ENCODE measurements at places on chromosomes 5 and 9.
A peak's percentile ranks its signal among the peaks of the same experiment; 100 is the strongest.

- no peak for DNase-seq
Measured at GRCh38 chr9:137243626-137244485, 2.8 kb downstream of the TUBB4B start.

GRCh38 chr5:36689225-36689624 is 82.8 kb downstream of the SLC1A3 start:
- DNase-seq = no peak

DNA sequence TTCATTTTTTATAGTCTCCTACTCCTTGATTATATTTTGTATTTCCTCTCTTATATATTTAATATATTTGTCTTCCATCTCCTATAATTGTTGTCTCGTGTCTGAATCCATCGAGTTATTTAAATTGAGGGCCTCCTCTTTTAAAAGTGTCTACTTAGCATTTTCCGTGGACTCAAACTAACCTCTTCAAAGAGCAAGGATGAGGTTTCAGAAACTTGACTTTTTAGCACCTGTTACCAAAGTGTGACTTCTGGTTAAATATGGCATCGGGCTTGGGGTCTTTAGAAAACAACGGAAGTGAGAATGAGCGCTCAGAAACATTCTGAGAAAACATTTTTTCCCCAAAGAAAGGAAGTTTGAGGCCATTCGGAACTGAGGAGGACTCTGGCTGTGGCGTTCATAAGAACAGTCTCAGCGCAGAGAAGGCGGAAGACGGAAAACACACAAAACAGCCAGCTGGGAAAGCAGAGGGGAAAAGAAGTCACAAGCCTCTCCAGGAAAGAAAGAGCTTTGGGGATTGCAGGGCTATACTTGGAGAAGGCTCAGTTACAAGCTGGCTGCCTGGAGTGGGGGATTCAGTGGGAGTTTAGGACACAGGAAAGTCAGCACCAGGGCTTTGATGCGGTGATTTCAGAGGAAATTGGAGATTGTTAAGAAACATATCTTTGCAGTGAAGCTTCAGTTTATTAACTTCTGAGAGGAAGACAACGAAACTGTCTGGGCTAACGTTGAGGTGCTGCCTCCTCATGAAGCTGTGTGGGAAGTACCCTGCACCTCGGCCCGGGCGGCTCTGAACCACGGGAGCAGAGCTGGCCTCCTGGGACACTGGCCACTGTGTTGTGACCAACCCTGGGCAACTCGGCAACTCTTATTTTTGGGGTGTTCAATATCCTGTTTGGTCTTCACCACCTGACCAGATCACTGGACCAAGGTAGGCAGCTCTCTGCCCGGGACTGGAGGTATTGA is 25.1 kb upstream of the IRX2 start:
- DNase-seq = no peak

GRCh38 chr5:53425687-53426511 is 54.5 kb upstream of the FST start:
- DNase-seq = peak; percentile 85

DNA sequence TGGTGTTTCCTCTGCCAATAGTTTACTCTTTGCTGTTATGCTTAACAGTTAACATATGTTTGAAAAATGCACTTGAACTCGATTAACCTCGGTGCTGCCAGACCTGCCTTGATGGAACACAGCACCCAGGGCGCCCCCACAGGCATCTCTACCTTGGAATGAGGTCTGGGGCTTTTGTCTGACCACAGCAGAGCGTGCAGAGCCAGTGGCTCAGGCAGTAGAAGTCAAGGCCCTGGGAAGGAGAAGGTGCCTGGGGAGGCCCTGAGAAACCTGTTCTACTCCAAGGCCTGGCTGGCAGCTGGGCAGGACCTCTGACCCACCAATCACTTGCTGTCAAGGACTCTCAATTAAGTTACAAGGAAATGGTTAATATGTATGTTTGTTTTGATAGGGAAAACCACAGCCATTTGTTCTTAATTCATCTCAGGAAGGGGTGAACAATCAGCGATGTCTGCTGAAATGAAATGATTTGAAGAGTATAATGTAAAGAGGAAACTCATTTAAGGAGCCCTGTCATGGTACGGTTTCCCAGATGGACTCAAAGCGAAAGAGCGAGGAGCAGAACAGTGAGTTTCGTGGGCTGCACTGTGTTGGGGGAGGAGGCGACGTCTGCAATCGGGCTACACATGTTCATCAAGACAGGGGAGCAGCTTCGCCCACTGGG is 21.9 kb downstream of the MACROH2A1 start:
- DNase-seq = no peak

GRCh38 chr5:118353970-118354369 is 634.4 kb downstream of the DTWD2 start:
- DNase-seq = no peak

- DNase-seq = no peak
Measured at GRCh38 chr5:113950186-113950585, 411.7 kb upstream of the KCNN2 start.

- DNase-seq = no peak
Measured at GRCh38 chr5:131630208-131630962, 4.6 kb downstream of the RAPGEF6 start.

- no peak for DNase-seq
Measured at GRCh38 chr9:93167838-93168237, 16.1 kb upstream of the WNK2 start.

DNA sequence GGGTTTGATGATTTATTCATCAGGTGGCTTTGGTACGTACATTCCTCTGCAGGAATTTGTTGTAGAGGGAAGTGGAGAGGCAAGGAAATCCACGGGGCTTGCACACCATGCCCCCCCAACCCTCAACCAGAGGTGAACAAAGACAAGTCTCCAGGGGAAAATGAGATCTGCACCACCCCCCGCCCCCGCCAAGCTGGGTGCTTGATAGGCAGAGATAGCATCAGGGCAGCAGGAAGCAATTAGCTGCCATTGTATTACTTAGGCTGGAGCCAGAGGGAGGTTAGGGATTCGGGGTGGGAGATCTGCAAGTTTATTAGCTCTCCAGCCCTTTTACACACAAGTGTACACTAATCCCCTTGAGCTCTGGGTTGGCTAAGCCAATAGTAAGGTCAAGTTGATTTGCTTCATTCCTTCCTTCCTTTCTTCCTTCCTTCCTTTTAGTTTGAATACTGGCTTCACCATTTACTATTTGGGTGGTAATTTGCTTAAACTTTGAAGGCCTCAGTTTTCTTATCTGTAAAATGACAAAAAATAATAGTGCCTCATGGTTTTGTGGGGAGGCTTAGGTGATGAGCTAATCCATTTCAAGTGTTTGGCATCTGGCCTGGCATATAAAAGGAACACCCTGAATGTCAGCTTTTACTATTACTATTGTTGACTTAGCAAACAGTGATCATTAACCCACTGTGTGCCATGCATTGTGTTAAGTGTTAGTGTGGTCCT is 34.1 kb downstream of the SPRY4 start:
- DNase-seq = no peak

- no peak for DNase-seq
Measured at GRCh38 chr9:68969538-68969937, 44.4 kb downstream of the PRKACG start.

- DNase-seq = no peak
Measured at GRCh38 chr9:23413541-23413940, 412.5 kb downstream of the ELAVL2 start.

GRCh38 chr9:84349671-84350070 is 9.1 kb upstream of the SLC28A3 start:
- DNase-seq = no peak

DNA sequence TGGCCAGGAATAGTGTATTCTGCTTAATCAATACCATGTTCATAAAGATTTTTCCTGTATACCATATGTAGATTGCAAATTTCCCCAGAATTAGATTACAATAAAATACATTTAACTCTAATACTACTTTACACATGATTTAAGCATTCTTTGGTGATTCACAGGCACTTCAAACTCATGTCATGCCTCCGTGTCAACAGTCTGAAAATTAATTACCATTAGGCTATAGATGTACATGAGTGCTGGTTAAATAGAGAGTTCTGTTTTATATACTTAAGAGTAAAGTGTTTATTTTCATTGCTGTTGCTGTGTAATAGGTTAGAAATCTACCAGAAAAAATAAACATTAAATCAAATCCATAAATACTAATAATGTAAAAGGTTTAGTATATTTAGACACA is 159.8 kb downstream of the ZSWIM6 start:
- no peak for DNase-seq

DNA sequence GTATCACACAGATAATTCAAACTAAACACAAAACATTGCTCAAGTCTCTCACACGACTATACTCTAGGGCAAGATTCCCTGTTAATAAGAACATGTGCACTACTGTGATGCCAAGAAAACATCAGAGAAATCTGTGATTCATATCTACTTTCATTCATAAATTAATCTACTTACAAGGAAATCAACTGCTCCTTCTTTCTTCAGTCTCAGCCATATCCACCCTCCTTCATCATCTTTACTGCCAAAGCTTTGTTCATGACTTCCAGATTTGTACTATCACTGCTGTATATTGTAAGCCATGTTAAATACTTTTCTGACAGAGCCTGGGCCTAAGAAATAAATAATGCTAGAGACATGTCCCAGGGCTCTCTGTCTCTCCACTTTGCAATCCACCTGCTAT is 35.1 kb downstream of the CTNNAL1 start:
- no peak for DNase-seq

- DNase-seq = no peak
Measured at GRCh38 chr9:114908805-114909448, 21.5 kb downstream of the TNFSF8 start.

- DNase-seq = no peak
Measured at GRCh38 chr5:151598984-151599383, 7.9 kb upstream of the FAT2 start.

DNA sequence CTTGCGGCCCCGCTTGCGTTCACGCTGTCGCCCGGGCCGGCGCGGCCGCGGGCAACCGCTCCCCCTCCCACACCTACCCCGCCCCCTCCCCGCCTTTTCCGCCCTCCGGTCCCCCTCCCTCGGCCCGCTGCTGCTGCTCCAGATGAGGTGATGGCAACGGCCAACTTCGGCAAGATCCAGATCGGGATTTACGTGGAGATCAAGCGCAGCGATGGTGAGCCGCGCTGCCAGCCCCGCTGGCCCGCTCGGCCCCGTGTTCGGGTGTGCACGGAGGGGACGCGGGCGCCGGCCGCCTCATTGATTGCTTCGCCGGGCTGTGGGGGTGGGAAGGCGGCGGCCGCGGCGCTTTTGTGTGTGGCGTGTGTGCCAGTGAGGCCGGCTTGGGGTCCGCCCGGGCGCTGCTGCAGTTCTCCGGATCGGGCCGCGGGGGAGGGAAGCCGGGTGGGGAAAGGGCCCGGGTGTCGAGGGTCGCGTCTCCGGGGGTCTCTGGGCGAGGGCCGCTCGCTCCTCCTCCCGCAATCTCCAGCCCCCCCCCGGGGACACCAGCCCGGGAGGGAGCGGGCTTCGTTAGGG is 403 bp downstream of the KIF2A start:
- no peak for DNase-seq

- no peak for DNase-seq
Measured at GRCh38 chr5:27015758-27016157, 22.6 kb downstream of the CDH9 start.

DNA sequence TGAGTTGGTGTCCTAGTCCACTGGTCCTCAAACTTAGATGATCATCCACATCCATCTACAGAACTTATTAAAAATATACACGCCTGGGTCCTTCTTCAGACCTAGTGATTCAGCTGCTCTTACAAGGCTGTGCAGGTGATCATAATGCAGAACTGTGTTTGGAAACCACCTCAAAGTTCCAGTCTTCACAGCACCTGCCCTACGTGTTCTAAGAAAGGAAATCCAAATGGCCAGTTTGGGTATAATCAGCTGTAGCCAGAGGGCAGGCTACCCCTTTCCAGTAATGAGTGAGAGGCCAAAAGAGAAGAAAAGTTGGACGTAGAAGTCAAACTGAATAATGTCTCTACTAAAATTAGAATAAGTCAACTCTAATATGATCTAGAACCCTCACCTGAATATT is 15.4 kb downstream of the REEP5 start:
- no peak for DNase-seq

GRCh38 chr9:89177012-89177943 is 1.3 kb downstream of the SHC3 start:
- no peak for DNase-seq

GRCh38 chr9:129334105-129334935 is 156.3 kb upstream of the IER5L start:
- peak; percentile 82 for DNase-seq

DNA sequence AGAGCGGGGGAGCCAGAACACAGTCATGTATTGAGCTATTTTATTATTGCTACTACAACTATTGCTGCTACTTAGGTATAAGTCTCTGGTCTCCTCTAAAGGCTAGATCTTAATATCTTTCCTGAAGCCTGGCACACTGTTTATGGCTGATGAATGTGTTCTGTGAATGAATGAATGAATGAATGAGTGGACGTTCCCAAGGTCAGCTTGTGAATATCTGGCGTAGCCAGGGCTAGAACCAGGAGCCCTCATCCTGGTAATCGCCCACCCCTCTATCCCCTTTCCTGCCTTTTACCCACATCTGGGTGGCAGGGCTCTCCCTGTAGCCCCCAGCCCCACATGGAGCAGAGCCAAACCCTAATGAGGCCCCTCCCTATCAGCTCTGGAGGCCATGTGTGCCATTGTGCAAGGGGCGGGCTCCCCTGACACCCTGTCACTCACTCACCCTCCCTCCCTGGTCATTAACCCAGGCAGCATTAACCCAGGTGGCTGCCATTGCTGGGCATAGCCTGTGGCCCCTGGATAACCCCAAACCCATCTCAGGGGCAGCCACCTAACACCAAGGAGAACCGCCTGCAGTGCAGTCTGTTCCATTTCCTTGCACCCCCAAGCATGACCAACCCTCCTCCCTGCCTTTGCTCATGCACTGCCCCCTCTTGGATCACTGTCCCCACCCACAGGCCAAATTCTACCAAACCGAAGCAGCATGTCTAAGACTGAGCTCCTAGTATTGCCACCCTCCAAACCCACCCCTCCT is 2.0 kb upstream of the AKNA start:
- DNase-seq = no peak

DNA sequence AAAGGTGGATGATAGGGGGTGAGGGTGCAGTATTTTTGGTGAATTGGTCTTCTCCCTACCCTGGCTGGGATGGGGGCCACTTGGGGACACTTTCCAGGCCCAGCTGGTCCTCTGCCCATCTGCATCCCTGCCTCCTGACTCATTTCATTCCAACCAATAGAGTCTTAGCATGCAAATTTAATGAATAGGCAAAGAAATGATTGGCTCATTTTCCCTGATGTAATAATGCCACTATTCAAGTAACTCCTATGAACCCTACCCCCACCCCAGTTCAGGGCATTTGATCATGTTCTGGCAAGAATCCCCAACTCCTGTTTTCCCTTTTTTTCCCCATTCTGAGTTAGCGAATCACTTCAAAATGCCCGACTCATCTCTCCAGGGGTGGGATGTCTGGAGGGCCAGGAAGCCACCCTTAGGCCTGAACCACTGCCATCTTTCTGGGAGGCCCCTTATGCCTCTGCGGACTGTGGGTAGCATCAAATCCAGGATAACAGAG is 56.7 kb downstream of the PCDH1 start:
- peak; percentile 77 for DNase-seq

- no peak for DNase-seq
Measured at GRCh38 chr5:160787240-160787639, 64.8 kb downstream of the ATP10B start.

GRCh38 chr9:118446943-118447639 is 742.9 kb downstream of the TLR4 start:
- DNase-seq = peak; percentile 52

- no peak for DNase-seq
Measured at GRCh38 chr5:119174578-119175163, 103.8 kb downstream of the DMXL1 start.

- peak; percentile 39 for DNase-seq
Measured at GRCh38 chr9:2662496-2662895, 40.9 kb downstream of the VLDLR start.

All from SJCRH30 (cell line).